CD4-positive, alpha-beta T cell treated with Interleukin-21 for 1 hour (primary cell): ENCODE measurements at places on chromosomes 11 and 22.

DNA sequence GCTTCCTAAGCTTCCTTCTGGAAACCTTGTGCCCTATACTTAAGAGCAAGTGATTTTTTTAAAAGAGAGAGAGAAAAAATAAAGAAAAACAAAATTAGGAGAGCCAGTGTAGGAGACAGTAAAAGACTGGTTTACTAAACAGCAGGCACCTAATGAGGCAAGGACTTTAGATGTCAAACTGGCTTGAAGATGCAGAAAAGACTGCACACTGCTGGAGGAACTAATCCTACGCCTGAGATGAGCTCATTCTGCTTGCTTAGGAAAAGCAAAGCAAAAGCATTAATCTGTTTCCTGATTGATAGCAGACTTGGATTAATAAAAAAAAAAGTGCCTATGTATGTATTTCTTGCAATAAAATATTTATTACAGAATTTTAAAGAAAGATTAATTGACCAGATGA, 113.6 kb upstream of the SEZ6L start:
- DNase-seq, result no peak

DNA sequence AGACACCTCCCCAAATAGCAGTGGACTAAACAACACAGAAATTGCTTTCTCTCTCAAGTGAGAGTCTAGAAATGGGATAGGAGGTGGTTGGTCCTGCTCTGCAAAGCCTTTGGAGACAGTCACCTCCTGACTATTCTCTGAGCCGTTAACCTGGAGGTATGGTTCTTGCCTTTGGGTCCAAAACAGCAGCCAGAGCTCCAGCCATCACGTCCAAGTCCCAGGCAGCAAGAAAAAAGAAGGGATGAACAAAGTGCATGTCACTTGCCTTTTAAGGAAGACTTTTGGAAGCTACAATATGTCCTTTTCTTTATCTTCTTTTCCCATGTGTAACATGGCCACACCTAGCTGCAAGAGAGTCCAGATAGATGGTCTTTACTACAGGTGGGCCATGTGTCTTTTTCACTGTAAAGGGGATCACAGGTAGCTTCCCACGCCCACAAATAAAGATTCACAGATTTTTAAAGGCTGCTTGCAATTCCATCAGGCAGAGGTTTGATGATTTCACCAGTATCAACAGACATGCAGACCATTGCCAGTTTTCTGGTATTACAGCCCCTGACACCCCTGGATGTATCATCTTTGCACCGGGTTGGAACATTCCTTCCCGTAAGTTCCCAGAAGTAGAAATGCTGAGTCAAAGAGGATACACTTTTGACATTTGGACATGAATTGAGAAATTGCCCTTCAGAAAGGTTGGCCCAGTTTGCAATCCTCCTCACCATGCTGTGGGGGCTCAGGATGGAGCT, 66.0 kb downstream of the MYEOV start:
- DNase-seq, result no peak

DNA sequence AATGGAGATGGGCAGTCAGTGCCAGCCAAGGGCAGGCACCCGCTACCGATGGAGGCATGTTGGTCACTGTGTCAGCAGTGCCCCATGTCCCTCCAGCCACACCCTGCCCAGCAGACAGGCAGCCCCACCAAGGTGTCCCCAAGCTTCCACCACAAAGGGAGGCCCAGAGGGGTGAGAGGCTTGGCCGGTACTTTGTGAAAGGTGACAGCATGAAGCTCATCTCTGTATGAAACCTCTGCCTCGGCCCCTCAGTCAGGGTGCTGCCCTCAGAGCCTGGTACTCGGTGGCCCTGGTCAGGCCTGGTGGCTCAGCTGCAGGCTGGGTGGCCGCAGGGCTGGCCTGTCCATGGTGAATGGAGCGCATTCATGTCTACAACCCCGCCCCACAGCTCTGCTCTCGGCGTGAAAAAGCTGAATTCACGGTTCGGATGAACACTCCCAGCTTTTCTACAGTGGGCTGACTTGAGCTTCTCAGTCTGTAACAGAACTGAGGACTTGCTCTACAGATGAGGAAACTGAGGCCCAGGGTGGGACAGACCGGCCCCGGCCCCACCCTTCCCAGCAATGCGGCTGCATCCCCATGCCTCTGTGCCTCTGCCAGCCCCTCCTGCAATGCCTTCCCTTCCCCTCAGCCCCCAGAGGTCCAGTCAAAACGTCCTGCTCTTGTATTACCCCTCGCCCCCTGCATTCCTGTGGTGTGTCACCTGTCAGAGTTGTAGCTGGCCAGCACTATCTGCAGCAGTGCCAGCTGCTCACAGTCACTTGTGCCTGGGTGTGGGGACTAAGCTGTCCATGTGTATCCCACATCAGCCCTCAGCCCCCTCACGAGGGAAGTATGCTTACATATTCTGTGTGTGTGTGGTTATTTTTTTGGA, 27.7 kb downstream of the RSPH14 start:
- DNase-seq, result no peak

DNA sequence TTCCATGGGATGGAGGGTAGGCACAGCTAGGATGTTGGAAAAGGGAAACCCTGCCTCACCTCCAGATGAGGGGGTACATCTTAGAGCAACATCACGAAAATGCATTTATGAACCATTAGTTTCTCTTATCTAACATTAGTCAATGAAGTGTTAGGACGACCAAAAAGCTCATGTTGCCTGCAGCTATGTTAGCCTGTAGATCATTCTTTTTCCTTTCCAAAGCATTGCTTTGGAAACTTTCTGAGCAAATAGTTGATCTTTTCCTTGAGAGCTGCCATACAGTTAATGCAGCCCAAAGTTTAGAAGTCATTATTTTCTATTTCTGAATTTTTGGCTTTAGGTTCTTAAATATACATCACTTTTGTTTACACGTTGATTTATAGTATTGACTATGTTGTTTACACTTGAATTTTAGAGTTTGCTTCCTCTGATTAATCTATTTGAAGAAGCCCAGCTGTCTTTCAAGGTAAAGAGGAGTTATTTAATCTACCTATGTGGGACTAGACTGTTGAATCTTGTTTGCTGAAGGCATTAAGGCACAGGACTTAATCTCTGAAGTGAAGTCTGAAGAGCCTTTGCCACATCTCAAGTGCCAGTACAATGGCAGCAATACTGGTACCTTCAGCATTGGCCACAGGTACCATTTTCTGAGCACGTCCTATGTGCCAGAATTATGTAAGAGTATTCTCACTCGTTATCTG, 11.0 kb downstream of the POU2AF3 start:
- DNase-seq, result no peak

DNA sequence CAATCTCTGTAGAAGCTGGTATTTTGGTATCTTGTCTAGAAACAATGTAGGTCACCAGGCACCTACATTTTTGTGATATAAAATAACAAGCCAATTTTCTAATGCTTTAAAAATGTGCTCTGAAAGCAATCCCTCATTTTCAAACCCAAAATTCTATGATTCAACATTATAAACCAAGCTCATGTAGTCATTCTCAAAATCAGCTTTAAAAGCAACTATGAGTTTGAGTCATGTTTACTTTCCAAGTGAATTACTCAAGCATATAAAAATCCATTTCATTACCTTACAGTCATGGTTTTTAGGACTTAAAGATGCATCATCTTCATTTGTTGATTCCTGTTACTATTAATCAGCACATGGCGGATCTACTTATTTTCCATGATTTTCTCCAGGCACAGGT, 216.4 kb downstream of the GRM5 start:
- DNase-seq, result no peak

- DNase-seq, result no peak
Measured at GRCh38 chr11:7690648-7691047, 15.6 kb downstream of the OVCH2 start.

DNA sequence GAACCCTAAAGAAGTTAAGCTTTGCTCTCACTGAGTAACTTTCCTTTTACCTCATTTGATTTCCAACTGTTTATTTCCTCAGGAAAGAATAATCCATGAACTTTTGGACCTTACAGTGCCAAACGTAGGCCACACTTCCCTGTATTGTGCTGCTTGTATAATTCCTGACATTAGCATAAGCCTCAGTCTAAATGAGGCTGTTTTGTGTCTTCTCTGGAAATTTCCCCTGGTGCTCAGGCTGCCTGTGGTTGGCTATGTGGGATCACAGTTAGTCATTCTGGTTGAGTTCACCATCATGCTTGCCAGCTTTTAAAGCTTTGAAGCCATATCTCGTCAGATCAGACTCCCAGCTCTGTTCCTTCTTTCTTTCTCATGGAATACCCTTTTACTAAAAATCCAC, 107.0 kb downstream of the FAM76B start:
- no peak for DNase-seq

- no peak for DNase-seq
Measured at GRCh38 chr11:111598559-111598958, 3.7 kb upstream of the SIK2 start.

- no peak for DNase-seq
Measured at GRCh38 chr11:8640267-8640906, 42.1 kb downstream of the TRIM66 start.

- no peak for DNase-seq
Measured at GRCh38 chr11:14422052-14422813, 63.2 kb upstream of the RRAS2 start.

DNA sequence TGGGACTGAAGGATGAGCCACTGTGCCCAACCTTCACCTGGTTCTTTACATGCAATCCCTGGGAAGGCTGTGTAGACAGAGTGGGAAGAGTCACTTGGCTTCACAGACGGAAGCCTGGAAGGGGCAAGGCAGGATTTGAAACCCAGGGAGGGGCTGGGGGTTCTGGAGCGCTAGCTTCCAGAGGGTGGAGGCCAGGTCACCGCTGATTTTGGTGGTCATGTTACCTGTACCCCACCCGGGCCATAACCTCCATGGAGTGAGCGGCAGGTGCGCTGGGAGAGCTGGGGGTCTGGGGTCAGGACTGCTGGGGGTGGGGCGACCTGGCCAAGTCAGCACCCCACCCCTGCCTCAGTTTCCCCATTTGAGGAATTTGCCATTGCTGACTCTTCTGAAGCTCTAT, 38.3 kb downstream of the PDGFB start:
- DNase-seq, result no peak

DNA sequence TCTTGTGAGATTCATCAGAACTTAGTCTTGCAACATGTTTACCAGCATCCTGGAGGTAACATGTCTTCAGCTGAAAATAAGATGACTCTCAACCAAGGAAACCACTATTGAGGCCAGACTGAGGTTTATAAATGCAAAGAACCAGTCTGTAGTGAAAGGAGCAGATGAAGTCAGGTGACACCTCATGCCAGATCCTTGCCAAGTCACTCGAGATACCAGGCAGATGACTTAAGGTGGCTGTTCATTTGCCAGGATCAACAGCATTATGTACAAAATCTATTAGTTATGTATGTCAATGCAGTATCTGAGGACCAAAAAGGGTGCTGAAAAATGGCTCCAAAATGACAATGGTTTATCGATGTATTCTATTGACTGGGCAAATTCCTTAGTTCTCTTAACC, 100.0 kb upstream of the SOX6 start:
- DNase-seq, result no peak

GRCh38 chr11:134332189-134332631, 422 bp downstream of the GLB1L2 start:
- DNase-seq, result peak; percentile 17

GRCh38 chr11:57802411-57802810, 40.8 kb downstream of the CTNND1 start:
- no peak for DNase-seq

DNA sequence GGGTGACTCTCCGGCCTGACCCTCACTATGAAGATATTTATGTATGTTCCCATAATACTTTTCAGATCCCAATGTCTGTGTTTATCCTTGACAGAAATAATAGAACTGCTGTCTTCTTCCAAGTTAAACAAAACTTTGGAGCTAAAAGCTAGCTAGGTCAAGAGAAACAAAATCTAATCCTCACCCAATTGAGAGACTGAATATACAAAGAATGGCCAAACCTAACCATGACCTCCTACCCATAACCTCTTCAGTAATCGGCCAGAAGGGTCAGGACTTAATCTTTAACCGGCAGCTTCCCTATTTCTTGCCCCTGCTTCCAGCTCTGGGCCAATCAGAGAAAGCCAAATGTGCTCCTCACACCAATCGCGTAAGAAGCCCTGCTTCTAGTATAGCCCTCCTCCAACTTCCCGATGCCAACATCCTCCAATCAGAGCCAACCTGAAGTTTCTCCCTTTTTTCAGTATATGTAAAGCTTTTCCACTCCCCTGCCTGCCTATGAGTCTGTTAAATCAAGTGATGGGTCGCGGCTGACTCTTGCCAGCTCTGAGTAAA, 1.7 kb upstream of the DDX6 start:
- peak; percentile 87 for DNase-seq

DNA sequence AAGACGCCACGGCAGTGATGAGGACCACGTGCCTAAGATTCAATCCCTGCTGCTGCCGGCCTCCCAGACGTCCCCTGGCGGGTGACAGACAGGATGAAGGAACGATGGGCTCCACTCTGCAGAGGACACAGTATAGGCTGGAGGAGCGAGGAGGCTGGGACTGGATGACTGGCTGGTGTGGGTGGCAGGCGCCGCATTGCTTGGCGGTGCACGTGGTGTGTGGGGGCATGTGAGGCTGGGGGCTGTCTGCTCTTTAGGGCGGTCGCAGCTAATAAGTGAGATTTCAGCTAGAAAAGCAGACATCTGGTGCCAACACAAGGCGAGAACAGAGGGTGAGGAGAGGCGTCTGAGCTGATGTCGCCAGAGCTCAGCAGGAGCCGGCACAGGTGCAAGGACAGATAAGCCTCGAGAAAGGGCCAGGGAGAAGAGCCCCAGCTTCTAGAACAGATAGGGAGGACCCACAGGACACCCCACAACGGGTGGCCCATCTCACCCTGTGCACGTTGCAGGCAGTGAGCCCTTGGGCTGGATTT, 33.2 kb downstream of the TSPAN4 start:
- no peak for DNase-seq

DNA sequence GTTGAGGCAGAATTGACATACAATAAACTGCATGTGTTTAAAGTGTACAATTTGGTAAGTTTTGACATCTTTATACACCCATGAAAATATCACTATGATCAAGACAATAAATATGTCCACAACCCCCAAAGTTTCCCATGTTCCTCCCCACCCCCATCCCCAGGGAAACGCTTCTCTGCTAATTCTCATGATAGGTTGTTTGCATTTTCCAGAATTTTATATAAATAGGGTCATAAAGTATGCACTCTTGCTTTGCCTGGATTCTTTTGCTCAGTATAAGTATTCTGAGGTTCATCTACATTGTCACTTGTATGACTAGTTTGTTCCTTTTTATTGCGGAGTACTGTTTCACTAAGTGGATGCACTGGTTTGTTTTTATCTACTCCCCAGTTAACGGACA, 35.6 kb downstream of the MYEOV start:
- no peak for DNase-seq

GRCh38 chr11:94525546-94526324, 13.5 kb downstream of the C11orf97 start:
- DNase-seq, result no peak

- DNase-seq, result peak; percentile 13
Measured at GRCh38 chr11:128316541-128317227, 270.7 kb downstream of the ETS1 start.

DNA sequence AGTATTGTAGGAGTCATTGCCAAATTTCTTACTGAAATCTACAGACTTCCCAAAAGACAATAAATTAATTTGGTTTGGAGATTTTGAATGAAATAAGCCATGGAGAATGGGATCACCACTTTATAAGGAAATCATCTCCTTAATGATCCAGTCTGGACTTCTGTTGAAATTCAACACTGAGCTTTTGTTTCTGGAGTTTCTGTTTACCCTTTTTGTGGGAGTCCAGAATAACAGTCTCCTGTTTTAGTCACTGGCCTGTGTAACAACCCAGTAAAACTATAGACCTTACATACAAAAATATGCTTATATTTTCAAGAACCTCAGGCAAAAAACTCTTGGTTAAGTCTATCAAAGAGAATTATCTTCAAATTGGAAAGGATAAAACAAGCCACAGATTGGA, 321.7 kb upstream of the PLET1 start:
- no peak for DNase-seq

- DNase-seq, result no peak
Measured at GRCh38 chr22:37080438-37080837, 28.9 kb downstream of the KCTD17 start.
